CD8-positive, alpha-beta T cell (primary cell): ENCODE measurements at places on chromosomes 7 and 10.

DNA sequence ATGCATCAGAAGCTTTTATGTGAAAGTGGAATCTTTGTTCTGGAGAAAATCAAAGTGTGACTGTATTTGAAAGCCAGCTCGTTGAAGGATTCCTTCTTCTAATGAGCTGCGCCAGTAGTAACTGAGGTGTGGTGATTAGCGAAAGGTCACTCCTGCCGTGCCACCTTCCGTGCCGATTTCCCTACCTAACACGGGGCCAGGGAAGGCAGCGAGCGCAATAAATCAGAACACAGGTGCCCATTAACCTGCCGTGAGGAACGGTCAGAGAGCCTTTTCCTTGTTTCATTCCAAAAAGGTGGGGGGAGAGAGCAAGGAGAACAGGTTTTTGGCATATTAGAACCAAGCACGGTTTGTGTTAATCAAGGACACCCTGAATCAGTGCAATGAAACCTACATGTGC lies 258.0 kb downstream of the CELF2 start:
- no peak for DNase-seq

DNA sequence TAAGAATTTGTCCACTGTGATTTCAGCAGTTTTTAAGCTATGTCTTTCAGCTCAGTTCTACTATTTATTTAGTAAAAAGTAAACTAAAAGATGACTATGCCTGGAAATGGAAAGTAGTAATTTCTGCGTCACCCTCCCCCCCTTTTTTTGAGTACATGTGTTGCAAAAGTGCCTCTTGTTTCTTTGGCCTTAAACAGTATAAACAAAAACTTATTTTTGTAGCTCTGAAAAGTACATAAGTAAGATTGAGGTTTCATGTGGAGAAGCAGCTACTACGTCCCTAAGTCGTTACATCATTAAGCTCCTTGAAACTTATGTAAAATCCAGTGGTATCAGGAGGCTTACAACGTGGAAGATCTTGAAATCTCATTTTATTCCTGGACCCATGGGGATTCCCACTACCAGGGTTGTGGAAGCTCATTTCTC lies 46.3 kb upstream of the HBP1 start:
- DNase-seq, result no peak

GRCh38 chr10:107971973-107972372 lies 807.5 kb upstream of the SORCS1 start:
- DNase-seq, result no peak

DNA sequence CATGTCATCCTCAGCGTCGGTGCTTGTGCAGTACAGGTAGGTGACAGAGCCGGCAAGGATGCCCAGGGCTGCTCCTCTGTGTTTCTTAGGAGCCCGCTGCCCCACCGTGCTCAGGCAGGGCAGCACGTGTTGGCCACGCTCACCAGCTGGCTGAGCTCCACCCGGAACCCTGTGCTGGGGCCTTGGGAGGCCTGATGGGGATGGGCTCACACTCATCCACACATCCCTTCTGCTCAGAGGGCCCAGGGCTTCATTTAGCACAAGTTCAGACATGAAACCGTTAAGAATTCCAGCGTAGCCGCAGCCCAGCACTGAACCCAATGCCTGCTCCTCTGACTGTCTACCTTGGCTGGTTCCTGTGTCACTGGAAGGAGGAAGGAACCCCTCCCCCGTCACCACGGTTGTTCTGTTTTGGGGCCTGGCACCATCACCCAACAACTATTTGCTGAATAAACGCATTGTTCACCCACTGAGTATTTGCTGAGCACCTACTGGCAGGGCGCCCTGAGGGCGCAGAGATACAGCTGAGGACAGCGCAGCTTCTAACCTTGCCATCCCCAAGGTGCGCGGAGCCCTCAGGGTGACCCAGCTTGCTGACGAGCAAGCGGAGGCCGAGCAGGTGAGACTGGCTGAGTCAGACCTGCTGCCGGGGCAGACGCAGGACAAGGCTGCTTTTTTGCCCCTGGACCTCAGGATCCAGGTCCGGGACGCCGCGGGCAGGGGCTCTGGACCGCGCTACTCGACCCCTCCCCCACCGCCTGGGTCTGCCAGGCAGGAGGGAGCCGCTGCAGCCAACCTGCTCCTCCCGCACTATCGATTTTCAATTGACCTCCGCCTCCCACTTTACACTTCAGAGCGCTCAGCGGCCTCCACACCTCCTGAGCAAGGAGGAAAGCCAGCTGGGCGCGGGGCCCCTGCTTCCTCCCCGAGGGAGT lies 50.6 kb upstream of the RET start:
- DNase-seq, result no peak

GRCh38 chr10:95814011-95814727 lies 58.2 kb downstream of the ENTPD1 start:
- no peak for DNase-seq

DNA sequence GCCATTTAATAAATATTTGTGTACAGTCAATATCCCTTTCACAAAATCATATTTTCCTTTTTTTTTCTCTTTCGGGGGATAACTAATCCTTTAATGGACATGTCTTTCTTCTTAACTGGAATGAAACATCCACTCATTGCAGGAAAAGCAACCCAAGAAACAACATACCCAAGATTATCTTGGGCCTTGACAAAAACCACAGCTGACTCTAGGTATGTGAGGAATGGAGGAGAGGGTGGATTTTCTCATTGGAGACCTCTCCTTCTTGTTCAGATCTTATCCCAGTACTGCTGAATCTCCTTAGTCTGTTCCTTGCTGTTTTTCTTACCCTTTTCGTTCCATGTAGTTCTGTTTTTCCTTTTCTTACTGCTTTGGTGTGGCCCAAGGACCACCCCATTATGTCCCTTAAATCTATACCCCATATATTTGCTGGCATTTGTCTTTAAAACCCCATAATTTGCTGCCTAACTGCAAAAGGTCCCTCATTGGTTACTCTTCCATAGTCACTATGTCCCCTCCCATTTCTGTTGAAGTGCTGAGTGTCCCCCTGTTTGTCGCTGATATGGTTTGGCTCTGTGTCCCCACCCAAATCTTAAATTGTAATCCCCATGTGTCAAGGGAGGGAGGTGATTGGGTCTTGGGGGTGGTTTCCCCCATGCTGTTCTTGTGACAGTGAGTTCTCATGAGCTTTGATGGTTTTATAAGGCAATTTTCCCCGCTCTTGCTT lies 6.8 kb upstream of the CDK6 start:
- DNase-seq, result no peak

GRCh38 chr10:97868134-97868685 lies 18.6 kb downstream of the GOLGA7B start:
- no peak for DNase-seq

DNA sequence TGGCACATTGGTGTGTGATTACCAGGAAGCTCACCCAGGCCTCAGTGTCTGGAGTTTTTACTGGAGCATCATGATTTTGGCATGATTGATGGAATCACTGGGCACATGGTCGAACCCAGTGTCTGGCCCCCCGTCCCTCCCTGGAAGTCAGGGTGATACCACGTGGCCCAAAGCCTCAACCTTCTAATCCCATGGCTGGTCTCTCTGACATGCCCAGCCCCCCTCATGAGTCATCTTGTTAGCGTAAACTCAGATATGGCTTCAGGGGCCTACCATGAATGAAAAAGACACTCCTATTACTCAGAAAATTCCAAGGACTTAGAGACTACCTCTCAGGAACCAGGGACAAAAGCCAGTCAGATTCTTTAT lies 109.3 kb downstream of the GRK5 start:
- no peak for DNase-seq

DNA sequence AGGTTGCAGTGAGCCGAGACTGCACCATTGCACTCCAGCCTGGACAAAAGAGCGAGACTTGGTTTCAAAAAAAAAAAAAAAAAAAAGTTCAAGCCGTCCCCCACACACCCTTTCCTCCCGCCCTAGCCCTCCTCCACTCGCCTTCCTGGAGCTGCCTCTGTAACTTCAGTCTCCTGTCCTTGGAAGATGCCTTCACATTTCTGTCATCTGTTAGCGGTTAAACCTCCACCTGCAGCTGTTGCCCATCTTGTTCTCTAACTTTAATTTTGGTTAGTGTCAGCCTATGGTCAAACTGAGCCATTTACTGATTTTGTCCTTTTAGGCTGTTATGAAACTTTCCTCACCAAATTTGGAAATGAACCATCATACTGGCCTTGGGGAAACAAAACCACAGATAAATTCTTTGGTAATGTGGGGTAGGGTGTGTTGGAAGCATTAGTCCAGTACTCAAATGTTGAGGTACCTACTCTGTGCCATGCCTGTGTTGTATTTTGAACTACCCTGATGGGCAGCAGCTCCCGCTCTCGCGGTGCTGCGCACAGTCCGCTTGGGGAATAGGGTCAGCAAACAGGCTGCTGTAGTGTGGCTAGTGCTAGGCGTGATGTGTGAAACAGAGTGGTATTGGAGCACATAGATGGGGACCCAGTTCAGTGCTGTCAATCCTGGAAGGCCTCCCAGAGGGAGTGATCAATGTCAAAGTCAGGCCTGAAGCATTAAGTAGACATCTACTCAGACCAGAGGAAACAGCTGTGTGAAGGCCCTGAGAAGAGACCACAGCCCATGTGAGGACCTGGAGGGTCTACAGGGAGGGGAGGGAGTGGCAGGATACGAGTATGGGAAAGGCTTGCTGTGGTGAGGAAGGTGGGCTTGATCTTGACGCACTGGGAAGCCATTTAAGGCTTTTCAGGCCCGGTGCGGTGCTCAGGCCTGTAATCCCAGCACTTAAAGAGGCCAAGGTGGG lies 26.9 kb downstream of the SFXN4 start:
- no peak for DNase-seq

GRCh38 chr7:150998341-150998740 lies 7.5 kb downstream of the NOS3 start:
- DNase-seq, result no peak

- no peak for DNase-seq
Observed at GRCh38 chr7:4739528-4739992, 35.9 kb upstream of the AP5Z1 start.

GRCh38 chr7:11434366-11434765 lies 397.6 kb downstream of the THSD7A start:
- no peak for DNase-seq

- no peak for DNase-seq
Observed at GRCh38 chr10:51124852-51125251, 50.6 kb downstream of the PRKG1 start.

GRCh38 chr10:119511828-119512515 lies 30.5 kb downstream of the RGS10 start:
- no peak for DNase-seq

- no peak for DNase-seq
Observed at GRCh38 chr10:4001811-4002210, 216.8 kb upstream of the KLF6 start.

DNA sequence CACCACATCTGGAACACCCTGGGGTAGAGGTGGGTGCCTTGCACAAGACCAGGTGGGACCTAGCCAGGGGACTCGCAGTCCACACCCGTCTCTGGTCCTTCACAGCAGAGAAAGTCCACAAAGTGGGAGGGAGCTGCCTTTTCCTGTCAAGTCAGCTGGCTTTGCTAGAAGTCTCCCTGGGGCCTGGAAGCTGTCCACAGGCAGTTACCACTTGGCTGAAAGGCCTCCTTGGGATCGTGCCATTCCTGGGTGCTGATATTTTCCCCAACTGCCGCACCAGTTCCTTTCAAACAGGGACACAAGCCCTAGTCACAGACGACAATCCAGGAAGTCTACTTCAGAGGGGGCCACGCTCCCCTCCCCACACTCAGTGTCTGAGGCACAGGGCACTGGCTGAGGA lies 75.4 kb downstream of the AFAP1L2 start:
- DNase-seq, result no peak

GRCh38 chr7:107779647-107780099 lies 23.4 kb downstream of the SLC26A3 start:
- DNase-seq, result no peak

DNA sequence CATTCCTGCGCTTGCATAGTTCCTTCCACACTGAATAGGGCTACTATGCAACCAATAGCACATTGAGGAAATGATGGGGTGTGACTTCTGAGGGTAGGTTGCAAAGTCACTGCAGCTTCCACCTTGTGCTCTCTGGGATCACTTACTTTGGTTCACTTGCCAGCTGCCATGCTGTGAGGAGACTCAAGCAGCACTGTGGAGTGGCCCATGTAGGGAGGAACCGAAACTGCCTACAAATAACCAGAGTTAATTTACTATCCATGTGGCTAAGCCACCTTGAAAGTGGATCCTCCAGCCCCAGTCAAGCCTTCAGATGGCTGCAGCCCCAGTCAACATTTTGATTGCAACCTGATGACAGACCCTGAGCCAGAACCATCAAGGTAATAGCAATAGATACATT lies 64.3 kb downstream of the FAM204A start:
- no peak for DNase-seq

DNA sequence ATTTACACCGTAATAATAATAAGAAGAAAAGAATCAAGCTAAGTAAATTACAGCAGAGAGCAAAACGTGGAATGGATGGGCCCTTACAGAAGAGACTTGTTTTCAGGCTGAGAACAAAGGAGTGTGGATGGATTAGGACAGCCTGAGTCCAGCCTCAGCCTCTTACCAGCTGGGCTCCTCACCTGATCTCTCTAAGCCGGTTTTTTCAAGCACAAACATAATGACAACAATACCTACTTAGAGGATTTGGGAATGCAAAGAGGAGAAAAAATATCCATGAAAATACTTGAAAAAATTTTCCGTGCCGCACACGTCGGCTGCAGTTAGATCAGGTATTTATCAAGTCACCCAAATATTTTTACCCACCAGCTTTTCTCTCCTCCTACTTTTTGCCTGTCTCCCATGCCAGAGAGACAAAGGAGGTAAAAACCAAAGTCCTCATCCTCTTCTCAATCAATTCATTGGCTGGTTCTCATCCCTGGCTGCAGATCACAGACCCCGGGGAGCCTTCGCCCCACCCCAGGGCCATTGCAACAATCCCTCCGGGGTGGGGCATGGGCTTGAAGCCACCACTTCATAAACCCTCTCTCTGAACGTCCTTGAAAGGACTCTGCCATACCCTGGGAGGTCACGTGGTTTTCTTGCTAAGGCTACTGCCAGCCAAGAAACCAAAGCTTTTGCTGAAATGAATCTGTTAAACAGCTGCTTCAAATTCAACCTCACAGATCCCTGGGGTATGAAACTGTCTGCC lies 29.7 kb upstream of the GTF2I start:
- DNase-seq, result no peak

GRCh38 chr7:66413379-66414114 lies 208.4 kb downstream of the TPST1 start:
- DNase-seq, result peak; percentile 91

- peak; percentile 42 for DNase-seq
Observed at GRCh38 chr10:50614444-50615137, 9.2 kb downstream of the SGMS1 start.

DNA sequence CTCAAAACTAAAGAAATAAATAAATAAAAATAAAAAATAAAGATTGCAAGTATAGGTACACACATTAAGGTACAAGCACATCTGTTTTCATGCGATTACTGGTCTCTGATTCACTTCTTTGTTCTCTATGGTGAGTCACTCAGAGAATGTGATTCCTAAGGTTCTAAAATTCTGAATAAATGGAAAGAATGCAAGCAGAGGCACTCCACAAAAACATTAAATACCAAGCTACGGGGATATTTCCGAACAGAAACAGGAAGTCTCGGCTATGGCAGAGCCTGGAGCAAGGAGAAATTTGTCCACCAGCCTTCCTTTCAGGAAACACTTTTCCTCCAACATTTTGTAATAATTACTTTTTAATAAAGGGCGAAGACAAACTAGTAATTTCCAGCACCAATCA lies 1.4 kb downstream of the VOPP1 start:
- DNase-seq, result no peak
